ENCODE measurements at places on chromosomes 16 and 17.
A peak's percentile ranks its signal among the peaks of the same experiment; 100 is the strongest.

DNA sequence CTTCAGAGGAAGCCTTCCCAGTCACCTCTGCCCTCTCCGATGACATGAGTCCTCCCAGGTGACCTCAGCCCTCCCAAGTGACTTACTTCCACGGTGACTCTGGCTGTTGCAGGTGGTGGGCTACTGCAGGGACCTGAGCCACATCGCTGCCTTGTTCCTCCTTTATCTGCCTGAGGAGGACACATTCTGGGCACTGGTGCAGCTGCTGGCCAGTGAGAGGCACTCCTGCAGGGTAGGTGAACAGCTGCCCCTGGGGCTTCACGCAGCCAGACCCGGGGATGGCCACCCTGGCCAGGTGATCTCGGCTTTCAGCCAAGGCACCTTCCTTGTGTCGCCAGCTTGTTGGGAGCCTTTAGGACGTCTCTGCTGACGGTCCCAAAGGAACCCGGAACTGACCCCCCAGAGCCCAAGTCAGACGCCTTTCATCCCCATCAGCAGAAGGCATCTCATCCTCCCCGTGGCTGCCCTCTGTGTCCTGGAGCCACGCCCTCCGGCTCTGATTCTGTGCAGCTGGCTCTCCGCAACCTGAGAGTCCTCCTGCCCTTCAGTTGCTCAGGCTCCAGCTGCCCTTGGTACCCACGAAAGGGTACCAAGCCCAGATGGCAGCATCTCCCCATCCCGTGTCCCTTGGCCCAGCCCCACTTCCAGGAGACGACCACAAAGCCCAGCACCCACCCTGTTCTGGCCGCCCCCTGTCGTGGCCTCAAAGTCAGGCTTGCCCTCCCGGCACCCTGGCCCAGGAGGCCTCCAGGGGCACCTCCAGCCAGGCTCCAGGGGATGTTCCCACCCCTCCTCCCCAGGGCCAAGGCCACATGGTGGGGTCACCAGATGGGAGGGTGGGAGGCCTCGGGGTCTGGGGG, 81.7 kb downstream of the GOSR1 start:
- no peak for DNase-seq

DNA sequence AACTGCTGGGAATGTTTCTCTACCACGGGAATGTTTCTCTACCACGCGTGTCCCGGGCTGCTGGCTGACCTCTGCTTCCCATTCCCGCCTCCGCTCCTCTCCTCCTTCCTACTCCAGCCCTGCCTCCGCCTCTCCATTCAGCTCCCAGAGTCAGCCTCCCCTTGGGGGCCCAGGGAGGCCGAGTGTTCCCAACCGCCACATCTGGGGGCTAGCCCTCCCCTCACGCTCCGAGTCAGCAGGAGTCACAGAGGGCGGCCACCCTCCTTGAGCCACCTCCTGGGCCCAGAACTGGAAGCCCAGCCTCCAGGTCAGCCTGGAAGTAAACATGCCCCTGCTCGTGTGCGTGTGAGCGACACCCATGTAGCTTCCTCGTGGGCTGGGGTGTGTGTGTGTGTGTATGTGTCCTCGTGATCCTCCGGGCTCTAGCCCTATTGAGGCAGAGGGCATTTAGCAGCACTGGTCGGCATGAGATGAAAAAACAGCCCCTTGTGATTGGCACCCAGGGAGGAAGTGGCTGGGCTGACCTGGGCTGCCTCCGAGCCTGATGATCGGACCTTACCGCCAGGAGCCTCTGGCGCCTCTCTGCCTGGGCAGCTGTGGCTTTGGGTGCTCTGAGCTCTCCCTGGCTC, 7.3 kb downstream of the CYGB start:
- DNase-seq: no peak

- DNase-seq: no peak
Observed at GRCh38 chr16:87044032-87044382, 273.2 kb downstream of the C16orf95 start.

DNA sequence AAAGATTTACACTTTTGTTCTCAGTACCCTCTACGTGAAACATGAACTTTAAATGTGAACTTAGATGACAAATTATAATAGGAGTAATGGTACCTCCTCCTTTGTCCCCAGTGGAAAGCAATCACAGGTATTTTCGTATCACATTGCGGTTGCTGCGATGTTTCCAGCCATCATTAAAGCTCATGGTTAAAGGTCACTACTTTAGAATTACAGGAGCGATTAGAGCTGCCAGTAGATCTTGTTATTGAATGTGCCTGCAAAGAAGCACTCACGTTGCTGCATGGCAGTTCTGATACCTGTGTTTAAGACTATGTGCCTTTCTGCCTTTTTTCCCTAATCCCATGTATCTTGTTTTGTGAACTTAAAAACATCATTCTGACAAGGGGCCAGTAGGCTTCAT, 301.0 kb downstream of the CPPED1 start:
- no peak for DNase-seq

- DNase-seq: no peak
Observed at GRCh38 chr17:8384801-8385378, 1.9 kb upstream of the RPL26 start.

GRCh38 chr17:82332669-82333278, 792 bp downstream of the SECTM1 start:
- peak; percentile 90 for DNase-seq

DNA sequence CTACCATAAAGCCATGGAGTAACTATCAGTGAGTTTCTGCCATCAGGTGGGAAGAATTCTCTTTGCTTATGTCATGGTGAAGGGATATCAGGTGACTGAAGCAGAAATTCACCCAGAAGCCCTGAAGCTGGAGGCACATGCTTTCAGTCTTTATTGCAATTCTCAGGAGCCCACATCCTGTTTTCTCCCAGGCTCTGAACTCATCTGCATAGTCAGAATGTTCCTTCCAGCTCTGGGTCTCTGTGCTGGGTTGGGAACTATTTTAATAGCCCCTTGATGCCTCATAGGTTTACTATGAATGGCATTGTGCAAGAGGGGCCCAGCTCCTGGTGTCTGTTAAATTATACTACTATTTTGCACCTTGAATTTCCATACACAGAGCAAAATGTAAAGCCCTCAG, 198.4 kb upstream of the SOX9 start:
- DNase-seq: no peak

- DNase-seq: no peak
Observed at GRCh38 chr16:49932434-49932833, 76.5 kb upstream of the ZNF423 start.

DNA sequence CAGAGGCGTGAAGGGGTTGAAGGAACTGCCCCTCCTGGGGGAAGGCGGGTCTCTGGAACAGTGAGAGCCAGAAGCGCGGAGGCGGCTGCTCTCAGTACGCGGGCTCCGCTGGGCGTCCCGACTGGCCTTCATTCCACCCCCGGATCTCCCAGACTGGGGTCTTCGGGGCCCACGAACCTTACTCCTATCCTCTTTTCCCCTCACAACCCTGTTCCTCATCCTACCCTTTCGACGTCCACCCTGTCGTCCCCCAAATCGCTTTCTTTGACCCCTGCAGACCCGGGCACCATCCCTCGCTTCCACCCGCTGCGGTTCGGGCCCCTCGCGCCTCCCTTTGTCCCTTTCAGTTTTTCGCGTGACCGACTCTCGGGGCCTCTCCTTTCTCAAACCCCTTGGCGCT, 2114.6 kb downstream of the TP53TG3F start:
- no peak for DNase-seq

DNA sequence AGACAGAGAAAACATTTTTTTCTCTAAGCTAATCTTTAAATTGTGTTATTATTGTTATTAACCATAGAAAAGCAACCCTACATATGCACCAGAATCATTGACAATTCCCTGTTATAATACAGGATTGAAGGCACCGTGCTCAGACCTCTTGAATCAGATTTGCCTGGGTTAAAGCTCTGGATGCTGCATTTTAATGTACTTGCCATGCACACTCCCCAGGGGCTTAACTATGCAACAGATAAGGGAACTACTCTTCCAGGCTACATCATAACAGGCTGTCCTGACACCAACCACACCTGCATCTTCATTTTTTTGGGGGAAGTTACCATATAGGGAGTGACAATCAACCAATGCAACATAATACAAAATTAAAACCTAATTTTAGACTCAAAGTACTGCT, 1187.6 kb upstream of the CDH8 start:
- no peak for DNase-seq

DNA sequence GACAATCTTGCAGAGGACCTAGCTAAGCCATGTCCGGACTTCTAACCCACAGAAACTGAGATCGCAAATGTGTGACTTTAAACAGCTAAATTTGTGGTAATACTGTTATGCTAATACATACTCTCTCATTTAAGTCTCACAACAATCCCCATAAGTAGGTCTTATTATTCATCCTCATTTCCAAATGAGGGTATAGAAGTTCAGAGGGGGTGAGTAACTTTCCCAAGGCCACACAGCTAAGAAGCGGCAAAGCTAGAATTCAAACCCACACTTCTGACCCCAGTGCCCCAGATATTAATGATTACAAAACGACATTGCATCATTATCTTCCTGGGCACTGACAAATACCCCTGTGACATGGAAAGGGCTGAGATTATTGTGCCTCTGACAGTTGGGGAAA, 81.4 kb downstream of the CNGB1 start:
- no peak for DNase-seq

- no peak for DNase-seq
Observed at GRCh38 chr16:89971495-89972243, 23.1 kb downstream of the DEF8 start.

- no peak for DNase-seq
Observed at GRCh38 chr16:30621765-30622164, 11.6 kb upstream of the ZNF689 start.

- DNase-seq: peak; percentile 84
Observed at GRCh38 chr17:8745586-8746500, 1.2 kb upstream of the CCDC42 start.

DNA sequence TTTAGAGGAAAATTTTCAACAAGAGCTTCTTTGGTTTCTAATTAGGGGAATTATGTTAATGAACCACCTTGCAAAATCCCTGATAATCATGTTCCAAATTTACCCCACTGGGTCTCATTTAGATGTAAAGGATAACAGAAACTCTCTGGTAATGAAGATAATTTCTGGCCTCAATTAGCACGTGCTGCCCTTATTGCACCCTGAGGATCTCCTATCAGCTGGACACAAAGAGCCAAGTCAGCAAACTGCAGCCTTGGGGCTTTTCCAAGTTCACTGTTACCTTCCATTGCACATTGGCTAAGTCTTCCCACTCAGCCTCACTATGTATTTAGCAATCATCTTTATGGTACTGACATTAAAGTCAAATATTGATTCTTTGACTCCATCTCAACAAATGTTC, 78.1 kb downstream of the GP2 start:
- DNase-seq: no peak

DNA sequence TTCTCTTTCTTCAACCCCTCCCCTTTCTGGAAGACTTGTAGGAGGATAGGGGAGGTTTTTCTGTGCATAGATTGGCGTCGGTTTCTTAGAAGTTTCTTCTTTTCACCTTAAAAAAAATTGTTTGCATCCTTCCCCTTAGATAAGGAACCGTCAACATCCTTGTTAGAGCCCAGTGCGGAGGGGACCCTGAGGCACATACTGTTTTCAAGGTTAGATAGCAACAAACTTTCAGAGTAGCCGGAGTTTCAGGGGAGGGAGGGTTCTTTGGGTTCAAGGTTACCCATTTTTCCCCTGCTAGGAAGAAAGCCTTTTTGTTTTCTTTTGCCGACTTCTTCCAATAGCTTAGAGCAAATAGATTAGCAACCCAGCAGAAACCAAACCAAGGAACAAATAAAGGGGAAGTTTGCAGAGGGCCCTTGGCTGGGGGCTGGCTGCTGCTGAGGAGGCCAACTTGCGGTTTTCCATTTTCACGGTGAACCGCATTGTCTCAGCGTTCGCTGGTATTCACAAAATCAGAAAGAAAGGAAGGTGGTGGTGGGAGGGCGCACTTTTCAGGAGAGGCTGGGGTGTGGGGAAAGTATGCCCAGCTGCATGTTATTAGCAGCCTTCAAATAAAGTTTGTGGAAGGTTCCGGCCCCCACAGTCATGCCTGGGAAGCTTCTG, 28.8 kb downstream of the MSI2 start:
- DNase-seq: no peak

DNA sequence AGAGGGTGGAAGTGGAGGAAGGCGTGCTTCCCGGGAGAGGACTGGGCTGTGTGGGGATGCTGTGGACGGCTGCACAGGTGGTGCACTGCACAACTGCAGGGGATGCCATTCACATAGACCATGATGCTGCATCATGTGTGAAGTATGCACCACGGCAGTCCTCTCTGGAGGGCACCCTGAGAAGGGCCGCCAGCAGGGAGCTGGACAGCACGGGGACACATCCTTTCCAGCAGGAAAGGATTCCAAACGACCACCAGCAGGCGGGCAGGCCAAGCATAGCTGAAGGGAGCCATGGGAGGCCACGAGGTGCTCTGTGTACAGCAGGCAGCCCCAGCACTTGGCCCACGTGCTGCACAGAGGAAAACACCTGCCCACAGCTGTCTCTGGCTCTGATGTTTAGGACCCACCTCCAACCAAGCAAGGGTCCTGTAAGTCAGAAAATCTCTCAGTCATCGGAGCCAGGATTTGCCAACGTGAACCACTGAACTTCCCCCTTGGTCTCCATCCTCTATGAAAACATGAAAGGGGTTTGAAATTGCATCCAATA, 10.1 kb downstream of the ACTG1 start:
- DNase-seq: no peak

DNA sequence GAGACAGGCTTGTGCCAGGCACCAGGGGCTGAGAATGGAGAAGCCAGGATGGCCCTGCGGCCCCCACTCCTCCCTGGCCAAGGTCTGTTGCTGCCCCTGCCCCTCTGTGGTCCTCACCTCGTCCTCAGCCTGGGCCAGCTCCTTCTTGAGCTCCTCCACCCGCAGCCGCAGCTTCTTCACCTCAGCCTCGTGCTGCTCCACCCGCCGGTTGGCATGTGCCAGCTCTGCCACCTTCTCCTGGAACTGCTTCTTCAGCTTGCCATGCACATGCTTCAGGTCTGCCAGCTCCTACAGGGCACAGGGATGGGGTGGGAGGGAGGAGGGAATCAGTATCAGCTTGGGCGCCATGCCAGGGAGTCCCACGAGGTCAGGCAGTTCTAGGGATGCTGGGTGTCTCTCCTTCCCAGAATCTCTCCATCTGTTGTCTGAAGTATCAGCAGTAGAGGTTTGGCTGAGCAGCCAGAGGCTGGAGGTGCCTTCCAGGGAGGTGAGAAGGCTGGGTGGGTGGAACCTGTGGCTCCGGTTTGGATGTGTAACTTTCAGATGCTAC, 20.1 kb downstream of the CCDC102A start:
- DNase-seq: no peak

- peak; percentile 81 for DNase-seq
Observed at GRCh38 chr17:49180303-49180702, 30.1 kb downstream of the GNGT2 start.

GRCh38 chr16:1825381-1825863, 1.2 kb downstream of the HAGH start:
- no peak for DNase-seq

GRCh38 chr16:65534121-65534528, 412.3 kb upstream of the CDH11 start:
- no peak for DNase-seq

DNA sequence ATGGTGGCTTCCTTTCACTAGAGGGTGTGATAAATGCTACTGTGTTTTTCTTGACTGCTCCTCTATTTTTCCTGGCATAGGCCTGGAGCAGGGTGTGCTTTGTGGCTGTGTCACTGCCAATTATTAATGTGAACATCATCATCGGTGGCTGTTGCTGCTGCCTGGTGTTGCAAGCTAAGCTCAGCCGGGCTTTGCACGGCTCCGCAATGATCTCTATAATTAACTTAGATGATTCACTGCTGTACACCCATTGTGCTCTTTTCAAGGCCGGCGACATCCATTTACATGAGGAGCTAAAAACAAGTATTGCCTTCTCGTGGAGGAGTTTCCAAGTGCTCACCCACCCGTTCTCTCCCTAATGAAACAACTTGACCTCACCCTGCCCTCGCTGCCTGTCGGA, 160.1 kb upstream of the IRX3 start:
- no peak for DNase-seq

GRCh38 chr16:67571464-67571863, 9.1 kb downstream of the CTCF start:
- DNase-seq: no peak
